ENCODE measurements at places on chromosomes 7 and 10.
A peak's percentile ranks its signal among the peaks of the same experiment; 100 is the strongest.

- no peak for DNase-seq
These were observed 220.5 kb upstream of the ETV1 start for GRCh38 chr7:14209896-14210484.

DNA sequence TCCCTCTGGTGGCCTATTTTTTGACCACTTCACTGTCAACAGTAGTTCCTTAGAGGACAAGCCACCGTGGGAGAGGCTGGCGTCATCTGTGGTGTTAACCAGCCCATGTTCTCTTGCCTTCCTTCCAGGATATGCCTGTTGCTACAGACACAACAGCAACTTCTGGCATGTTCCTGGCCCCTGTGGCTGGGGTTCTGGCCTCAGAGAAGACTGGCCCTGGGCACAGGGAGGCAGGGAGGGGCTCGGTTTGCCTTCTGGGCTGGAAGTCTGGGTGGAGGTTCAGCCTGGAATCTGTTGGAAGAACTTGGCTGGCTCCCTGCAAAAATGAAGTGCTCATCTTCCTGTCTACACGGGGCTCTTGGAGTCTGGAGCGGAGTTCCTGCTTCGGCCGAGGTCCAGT, 25.7 kb downstream of the GOLGA7B start:
- no peak for DNase-seq

- DNase-seq, result no peak
These were observed 63.3 kb downstream of the TMEM26 start for GRCh38 chr10:61389887-61390286.

DNA sequence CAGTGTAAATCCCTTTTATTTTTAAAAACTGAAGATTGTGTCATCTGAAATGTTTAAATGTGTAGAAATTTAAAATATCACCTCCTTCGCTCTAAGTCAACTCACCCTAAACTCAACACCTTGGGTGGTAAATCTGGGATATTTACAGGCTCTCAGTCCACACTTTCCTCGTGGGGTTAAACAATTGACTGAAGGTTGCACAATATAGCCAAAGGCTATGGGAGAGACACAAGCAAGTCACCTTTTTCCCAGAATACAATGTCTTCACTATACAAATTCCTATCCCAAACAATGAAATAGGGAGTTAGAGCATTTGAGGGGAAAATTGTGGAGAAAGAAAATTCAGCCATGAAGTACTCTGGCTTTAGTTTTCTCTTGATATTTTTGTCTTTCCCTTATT, 32.7 kb upstream of the MAT1A start:
- DNase-seq, result no peak

DNA sequence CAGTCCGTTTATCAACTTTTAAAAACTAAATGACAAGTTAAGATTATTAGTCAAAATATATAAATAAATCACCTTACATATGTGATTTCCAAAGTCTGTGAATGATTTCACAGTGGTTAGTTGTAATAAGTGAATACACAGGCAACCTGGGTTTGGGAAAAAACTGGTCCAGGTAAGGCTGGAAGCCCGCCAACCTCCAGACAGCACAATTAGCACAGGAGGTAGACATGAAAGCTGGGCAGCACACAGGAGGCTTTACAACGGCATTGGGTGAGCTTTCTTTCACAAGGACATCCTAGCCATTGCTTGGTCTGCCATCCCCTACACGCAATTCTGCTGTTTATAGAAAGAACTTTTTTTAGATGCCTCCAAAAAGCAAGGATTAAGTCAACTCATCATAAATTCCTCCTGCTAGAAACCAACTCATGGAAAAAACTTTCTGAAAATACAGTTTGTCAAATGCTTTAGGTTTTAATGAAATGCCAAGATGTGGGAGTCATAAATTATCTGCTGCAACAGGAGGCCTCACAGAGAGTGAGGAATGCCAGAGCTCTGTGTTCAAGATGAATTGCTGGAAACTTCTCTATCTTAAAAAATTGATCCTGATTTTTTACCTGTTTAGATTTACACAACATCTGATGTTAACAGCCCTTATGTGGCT, 346.8 kb upstream of the NFE2L3 start:
- peak; percentile 34 for DNase-seq

- DNase-seq, result no peak
These were observed 230.6 kb downstream of the BMPER start for GRCh38 chr7:34135924-34136323.

DNA sequence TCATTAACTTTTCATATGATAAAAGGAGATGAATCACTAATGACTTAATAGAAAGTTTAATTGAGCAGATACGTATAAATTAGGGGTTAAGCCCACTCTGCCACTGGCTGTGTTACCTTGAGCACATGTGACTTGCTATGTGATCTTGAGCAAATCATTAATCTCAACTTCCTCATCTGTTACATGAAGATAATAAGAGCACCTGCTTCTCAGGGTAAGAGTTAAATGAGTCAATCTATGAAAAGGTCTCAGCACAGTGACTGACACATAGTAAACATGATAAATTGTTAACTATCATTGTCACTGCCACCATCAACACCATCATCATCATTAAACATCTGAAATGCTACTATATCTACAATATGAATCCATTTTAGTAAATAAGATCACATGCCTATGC, 110.8 kb downstream of the TPK1 start:
- no peak for DNase-seq

GRCh38 chr10:124957404-124957947, 15.6 kb downstream of the ZRANB1 start:
- no peak for DNase-seq

- no peak for DNase-seq
These were observed 104.1 kb downstream of the PPP1R3C start for GRCh38 chr10:91528768-91529167.

GRCh38 chr7:90551036-90551435, 45.1 kb upstream of the CDK14 start:
- no peak for DNase-seq

DNA sequence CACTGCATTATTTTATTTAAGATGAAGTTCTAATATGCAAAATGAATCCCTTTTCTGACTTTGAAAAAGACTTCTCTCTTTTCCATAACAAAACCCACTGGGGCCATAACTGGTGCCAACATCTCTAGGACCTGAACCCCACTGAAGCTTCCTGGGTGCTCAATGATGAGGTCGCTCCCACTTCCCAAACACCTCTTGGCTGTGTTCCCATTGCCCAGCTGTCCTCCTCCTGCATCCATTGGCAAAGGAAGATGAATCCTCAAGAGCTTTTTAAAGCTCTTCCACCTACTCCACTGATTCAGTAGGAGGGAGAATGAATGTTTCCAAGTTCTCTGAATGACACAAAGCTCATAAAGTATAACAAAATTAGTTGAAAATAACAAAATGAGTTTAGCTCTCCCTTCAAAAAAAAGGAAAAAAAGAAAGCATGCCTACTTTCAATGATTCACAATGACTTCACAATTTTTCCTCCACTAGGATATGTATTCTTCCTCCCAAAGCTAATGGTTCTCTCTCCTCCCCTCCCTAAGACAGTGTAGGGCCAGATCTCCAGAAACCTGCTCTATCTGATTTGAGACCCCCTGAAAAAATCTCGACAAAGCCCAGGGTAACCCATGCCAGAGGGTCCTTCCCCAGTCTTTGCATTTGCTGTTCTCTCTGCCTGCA, 64.8 kb downstream of the SORBS1 start:
- DNase-seq, result no peak

GRCh38 chr7:159035571-159036073, 109.0 kb downstream of the VIPR2 start:
- DNase-seq, result no peak

- no peak for DNase-seq
These were observed 19.5 kb downstream of the COL28A1 start for GRCh38 chr7:7516156-7516555.

DNA sequence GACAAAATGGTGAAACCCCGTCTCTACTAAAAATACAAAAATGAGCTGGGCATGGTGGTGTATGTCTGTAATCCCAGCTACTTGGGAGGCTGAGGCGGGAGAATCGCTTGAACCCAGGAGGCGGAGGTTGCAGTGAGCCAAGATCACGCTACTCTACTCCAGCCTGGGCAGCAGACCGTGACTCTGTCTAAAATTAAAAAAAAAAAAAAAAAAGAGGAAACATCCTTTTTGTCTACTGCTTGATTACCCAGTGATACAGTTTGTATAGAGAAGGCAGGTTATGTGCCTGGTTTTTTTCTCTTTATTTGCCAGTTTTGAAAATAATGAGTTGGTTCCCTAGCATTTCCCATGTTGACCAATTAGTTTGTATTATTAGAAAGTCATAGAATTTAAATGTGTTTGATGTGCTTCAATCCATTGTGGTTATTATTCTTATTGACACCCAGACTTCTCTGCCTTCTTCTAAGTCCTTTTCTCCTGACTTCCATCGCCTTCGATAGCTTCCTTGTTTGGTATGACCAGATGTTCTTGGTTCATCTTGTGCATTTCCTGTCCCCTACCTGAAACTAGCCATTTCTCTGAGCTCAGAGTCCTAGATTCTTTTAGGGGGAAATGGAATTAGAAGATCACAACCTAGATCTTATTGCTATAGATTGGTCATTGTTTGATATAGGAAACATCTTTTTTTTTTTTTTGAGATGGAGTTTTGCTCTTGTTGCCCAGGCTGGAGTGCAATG, 43.2 kb downstream of the VKORC1L1 start:
- no peak for DNase-seq

DNA sequence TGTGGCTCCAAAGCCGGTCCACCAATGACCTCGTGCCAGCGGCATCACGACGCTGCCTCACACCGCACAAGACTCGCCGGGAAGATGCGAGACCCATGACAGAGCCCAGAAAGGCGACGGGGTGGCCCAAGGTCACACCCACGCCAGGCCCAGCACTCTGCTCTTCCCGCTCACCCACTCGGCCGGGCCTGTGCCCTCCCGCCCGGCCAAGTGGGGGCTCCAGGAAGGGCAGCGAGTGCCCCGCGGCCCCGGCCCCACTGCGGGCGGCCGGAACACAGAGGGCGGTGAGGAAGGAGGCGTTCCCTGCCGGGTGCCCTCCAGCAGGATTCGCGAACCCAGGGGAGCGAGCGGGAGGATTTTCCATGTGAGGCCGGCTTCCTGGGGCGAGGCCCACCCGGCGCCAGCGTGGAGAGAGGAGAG, 56.3 kb downstream of the PDGFA start:
- DNase-seq, result no peak

GRCh38 chr7:54847921-54848320, 88.9 kb upstream of the SEC61G start:
- DNase-seq, result no peak

GRCh38 chr7:78649236-78649635, 804.2 kb downstream of the MAGI2 start:
- DNase-seq, result no peak

DNA sequence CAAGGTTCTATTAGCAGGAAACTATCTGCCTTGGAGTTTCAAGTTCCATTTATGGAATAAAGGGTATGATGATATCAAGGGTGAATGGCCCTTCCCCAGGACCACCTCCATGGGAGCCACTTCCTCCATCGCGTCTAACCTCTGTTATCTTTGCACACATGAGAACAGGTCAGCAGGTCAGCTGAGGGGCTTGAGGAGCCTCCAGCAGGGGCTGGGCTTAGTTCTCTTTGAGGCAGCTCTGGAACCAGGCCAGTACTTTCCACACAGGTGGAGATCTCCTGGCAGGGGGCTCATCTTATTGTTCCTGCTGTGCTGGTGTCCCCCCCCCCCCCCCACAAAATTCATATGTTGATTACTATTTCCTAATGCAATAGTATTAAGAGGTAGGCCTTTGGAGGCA, 472.2 kb upstream of the ZMIZ1 start:
- no peak for DNase-seq

DNA sequence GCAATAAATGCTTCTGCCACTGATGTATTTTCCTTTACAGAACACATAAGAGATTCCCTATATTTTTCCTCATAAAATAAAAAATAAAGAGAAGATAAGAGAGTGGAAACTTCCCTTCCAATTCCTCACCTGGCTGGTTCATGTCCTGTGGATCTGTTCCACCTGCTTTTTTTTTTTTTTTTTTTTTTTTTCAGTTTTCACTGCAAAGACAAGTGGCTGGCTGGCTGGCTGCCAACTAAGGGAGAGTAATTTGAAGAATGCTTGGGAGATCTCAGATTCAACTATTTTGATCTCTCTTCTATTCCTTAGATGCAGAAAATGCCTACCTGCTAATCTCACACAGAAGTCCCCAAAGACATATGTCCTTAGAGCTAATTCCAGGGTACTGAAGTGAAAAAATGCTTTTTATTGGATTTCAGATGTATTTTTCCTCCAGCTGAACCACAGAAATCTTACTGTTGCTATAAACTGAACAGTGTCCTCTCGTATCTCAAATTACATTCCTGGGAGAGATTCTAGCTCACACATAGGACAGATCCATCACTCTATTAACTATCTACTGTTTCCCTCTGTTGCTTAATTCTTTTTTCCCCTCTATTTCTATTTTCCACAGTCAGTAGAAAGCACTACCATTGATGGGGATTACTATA, 120.8 kb downstream of the NRCAM start:
- peak; percentile 4 for DNase-seq

- peak; percentile 32 for DNase-seq
These were observed 437.0 kb downstream of the SUGCT start for GRCh38 chr7:40571796-40572195.

DNA sequence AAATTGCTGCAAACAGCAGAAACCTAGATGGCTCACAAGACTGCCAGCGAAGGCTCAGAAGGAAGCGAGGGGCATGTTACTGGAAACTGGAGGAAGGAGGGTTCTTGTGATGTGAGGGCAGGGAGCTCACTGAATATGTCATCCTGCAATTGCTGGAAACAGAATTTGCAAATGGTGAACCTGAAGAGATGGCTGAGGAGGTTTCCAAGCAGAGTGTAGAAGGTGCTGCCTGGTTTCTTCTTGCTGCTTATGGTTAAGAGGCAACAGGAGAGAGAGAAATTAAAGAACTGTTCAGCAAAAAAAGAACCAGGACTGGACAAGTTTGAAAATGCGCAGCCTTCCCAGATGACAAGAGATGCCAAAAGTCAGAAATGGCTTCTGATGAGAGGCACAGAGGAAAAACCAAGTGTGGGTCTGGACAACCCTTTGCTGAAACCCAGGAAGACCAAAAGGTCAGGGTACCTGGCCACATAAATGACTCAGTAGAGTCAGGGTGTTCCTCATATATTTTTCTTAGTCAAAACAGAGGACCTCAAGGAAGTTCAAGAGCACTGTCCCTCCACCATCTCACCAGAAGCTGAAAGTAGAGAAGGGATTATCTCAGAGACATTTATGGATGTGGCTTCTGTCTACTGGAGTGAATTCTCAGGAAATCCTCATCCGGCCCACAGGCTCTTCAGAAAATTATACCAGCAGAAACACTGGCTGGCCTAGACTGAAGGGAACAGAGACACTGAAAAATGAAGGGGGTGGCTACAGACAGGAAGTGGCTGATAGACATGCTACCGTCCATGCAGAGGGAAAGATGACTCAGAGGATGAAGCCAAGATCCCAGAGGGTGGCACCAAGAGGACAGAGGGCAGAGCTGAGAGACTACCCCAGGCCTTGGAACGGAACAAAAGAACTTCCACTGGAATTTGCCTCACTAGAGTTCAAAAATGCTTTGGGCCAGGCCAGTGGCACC, 10.1 kb downstream of the PAPOLB start:
- no peak for DNase-seq

GRCh38 chr10:119675483-119676170, 24.4 kb downstream of the BAG3 start:
- no peak for DNase-seq

- no peak for DNase-seq
These were observed 918.9 kb downstream of the GRID1 start for GRCh38 chr10:85447690-85448089.

GRCh38 chr7:20864221-20864620, 77.5 kb upstream of the SP8 start:
- DNase-seq, result no peak

All from fibroblast of gingiva (primary cell).